ENCODE measurements at places on chromosomes 1 and 21. TPM values are rescaled to one million over a fixed set of nuclear protein-coding genes. Genes with fewer than 3 reads are reported as not detected.

GRCh38 chr1:27574871-27575831 lies 28.8 kb downstream of the AHDC1 start:
- DNase-seq = peak; percentile 72

- DNase-seq = no peak
Measured at GRCh38 chr1:96964761-96965160, 243.2 kb downstream of the PTBP2 start.

DNA sequence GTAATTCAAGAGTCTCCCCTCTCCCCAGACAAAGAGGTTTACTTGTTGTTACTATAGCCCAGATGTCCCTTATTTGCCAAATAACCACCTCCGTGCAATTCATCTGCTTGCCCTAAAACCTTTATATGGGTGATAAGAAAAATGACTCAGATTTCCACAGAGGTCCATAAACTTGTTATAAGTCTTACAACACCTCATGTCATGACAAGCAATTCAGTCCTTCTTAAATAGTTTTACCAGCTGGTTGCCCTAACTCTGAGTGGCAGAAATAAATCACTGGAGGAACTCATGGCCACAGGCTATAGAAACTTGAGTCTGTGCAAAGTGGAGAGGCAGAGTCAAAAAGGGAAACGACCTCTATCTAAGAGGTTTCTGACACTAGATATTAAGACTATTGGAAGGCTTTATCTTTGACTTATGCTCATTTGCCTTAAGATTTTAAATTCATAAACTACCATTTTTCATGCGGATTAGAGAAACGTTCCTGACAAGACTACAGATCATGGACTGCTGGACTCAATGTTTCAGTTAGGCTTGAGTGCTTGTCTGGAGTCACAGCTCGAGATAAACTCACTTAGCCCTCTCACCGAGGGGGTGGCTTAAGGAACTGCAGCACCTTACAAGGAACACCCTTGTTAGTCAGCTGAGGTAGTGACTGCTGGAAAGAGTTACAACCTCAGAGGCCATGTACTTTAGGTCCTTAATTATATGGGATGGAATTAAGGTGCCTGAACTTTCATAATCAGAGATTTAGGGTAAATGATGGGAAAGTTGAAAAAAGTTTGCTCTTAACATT lies 662.5 kb upstream of the USP24 start:
- DNase-seq = no peak

- peak; percentile 86 for DNase-seq
Measured at GRCh38 chr1:204127597-204128242, 24.1 kb downstream of the ETNK2 start.

DNA sequence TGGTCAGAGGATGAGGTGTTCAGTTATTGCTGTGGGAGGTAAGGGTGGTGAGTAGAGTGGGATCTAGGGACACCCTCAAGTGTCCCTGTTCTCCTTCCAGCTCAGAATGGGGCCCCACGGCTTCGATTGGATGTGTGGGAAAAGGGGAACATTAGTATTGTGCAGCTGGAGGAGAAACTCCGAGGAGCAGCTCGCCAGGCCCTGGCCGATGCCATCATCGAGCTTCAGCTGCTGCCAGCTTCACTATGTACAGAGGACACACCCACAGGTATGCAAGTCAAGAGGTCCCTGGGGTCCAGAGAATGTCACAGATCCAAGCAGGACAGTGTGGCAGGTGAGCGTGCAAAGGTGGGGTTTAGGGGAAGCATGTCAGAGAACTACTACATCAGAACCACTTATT lies 13.9 kb downstream of the HYI start:
- no peak for DNase-seq

DNA sequence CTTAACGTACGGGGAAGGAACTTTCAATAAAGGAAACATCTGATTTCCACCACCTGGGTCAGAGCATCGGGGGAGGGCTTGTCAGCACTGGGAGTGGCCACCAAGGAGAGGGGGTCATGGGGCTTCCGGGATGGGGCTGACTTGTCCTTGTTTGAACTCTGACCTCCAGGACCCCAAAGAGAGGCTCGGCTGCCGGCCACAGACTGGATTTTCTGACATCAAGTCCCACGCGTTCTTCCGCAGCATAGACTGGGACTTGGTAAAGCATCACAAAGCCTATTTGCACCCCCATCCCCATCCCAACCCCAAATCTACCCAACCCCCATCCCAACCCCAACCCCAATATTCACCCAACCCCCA lies 19.5 kb downstream of the FAAP20 start:
- DNase-seq = no peak

- DNase-seq = no peak
Measured at GRCh38 chr1:29208442-29208841, 22.3 kb downstream of the MECR start.

- DNase-seq = no peak
Measured at GRCh38 chr1:181592255-181592859, 109.0 kb downstream of the CACNA1E start.

DNA sequence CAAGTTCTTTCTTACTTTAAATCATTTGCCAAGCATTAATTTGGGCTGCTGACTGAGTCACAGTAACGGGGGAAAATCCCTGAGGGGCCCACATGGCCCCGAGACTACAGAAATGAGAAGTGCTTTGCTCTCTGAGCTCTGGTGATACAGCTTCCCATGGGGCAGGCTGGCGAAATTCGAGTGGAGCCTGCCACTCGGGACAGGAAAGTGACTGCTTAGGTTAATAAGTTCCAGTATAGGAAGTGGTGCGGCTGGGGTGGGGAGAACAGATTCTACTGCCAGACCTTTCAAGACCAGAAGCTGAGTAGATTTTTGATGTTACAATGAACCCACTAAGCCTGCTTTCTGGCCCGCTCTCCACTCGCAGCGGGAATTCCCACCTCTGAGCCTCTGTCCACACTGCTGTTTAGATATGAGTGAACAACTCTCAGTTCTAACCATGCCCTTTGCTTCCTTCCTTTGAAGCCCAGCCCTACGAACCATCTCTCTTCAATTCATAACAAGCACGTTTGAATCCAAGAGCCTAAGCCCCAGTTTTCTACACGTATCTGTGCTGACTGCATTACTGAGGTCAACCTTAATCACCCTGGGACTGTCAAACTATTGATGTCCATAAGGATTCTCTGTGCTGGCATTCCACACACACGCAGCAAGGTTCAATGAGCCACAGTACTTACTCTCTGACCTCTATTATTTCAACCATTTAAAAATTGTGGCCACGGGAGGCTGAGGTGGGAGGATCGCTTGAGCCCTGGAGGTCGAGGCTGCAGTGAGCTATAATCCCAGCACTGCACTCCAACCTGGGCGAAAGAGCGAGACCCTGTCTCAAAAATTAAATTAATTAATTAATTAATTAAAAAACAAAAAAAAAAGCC lies 9.6 kb downstream of the ZBTB17 start:
- DNase-seq = peak; percentile 54

GRCh38 chr1:41333146-41333784 lies 28.0 kb upstream of the FOXO6 start:
- DNase-seq = peak; percentile 43

DNA sequence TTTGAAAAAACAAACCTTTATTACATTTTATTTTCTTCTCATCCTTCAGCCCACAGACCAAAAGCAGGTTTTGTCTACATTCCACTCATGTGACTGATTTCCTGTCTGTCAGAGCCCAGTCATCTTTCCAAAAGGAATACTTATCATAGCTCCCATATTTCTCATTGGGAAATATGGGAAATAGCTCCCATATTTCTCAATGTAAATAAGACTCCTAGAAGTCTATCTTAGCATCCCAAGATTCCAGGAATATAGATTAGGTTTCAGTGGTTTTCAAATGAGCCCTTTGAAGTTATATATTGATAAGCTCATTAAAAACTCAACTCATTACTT lies 19.1 kb upstream of the NRDC start:
- DNase-seq = peak; percentile 90

DNA sequence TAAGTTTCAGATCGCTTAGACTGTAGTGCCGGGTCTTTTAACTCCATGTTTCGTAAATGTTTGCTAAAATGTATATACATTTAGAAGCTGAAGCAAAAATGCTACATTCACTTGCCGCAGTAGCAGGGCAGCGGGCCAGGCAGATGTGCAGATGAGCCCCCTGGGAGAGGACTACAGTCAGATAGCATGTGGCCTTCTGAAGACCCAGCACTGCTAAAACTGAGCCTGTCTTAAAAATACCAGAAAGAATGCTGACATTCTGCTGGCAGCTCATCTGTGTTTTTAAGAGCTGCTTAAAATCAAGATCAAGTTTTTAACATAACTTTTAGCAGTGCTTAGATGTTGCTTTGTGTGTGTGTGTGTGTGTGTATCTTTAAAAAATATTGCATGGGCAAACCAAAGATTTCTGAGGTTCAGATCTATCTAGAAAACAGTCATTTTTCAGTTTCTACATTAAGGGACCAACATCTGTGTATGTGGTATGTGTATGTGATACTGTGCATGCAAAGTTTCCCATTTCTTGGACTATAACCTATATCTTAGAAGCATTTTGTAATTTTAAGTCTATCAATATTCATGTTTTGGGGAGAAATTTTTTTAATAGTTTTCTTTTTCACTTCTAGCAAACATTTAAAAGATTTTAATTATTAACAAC lies 31.7 kb downstream of the CHRM3 start:
- DNase-seq = no peak

DNA sequence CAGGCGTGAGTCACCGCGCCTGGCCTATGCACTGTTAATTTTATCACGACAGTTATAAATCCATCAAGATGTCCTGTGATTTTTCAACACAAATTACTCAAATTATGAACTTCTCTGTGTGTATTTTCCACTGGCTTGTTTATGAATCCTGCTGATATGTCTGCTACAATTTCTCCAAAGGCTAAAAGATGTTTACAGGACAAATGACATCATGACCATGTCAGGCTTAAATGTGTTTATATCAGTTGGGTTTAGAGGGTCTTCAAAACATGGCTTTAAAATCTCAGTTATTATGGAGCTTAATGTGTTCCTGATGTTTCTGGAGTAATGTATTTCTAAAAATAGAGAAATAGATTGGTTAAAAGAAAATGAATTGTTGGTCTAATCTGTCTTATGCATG lies 44.0 kb upstream of the ERG start:
- no peak for DNase-seq

DNA sequence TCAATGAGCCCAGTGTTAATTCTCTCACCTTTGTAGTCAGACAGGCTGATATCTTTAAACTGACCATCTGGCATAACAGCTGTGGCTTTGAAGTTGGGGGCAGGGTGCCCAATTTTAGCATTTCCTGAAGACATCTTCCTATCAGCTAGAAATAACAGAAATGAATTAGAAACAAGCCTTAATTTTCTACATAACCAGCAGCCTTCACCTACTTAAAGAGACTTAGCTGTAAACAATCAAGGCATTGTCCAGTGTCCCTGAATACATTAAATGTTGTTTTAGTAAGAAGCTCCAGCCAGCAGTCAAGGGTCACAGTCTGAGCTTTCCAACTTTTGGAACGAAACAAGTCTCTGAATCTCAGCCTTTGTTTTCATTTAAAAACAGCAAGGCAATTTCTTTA lies 2.8 kb downstream of the PRDX1 start:
- DNase-seq = no peak

DNA sequence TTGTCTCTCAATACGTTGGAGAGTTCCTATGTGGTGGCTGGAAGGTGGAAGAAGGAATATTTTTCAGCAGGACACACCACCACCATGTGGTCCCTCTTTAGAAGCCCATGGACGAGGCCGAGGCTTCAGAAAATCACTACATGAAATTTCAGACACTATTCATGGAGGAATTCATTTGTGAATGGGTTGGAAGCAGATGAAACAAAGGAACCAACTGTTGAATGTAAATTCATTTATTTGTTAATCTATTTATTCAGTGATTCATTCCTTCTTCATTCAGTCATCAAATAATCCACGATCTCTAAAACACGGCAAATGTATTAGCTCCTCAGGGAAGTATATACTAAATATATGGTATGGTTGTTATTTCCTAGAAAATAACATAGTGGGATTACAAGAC lies 12.2 kb downstream of the SLC35F3 start:
- peak; percentile 5 for DNase-seq

DNA sequence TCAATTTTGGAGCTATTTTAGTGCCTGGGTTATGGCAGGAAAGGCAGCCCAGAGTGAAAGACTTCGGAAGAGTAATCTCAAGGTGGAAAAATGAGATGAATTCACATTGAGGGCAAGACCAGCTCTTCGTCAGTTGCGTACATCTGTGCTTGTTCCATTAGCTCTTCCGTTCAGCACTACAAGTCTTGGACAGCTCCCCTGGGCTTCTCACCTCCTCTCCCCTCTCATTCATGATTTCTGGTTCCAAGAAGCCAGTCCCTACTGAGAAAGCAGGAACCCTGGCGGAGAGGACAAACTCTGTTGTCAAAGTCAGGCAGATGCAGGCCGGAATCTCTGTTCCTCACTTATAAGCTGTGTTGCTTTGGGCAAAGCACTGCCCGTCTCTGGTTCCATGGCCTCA lies 76.5 kb downstream of the ACTL8 start:
- no peak for DNase-seq

DNA sequence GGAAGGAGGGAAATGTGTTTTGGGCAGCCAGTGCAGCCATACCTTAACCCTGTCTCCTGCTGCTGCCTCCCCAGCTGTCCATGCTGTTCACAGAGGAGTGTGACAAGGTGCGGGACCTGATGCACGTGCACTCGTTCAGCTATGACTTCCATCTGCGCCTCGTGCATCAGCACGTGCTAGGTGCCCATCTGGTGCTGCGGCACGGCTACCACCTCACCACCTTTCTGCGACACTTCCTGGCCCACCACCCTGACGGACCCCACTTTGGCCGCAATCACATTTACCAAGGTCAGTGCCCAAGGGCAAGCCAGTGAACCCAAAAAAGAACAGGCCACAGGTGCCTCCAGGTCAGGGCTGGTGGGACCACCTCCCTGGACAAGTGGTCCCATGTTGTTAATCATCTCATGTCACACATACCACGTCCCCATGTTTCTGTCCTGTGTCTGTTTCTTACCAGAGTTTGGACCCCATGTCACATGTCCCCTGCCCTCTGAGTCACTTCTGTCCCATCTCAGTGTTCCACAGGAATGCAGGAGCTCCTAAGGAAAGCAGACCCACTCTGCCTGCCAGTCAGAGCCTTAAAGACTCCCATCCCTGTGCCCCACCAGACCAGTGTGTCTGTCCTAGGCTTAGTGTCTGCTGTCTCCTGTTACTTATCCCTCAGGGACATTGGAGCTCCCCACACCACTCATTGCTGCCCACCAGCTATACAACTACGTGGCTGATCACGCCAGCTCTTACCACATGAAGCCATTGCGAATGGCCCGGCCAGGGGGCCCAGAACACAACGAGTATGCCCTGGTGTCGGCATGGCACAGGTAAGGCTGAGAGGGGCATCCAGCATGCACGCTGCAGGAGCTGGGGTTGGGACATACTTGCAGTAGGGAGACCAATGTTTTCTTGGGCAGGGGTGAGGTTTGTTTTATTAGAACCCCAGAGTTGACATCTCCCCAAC lies 6.6 kb downstream of the HYI start:
- DNase-seq = no peak

- no peak for DNase-seq
Measured at GRCh38 chr1:215844266-215844665, 277.2 kb downstream of the KCTD3 start.

TNN gene
- 6.0 TPM for total RNA-seq

TEDDM1 gene
- not detected for total RNA-seq

FCMR gene
- total RNA-seq = 11.7 TPM

RUNX1 gene
- 11.9 TPM for total RNA-seq

CR1L gene
- not detected for total RNA-seq

SH3BGR gene
- total RNA-seq = 5.2 TPM

GADD45A gene
- total RNA-seq = 125 TPM

FCGR3A gene
- not detected for total RNA-seq

SAMSN1 gene
- total RNA-seq = not detected

CACHD1 gene
- total RNA-seq = 0.34 TPM

All from SJSA1 (cell line).